ENCODE measurements at places on chromosomes 5 and 9. TPM values are rescaled to one million over a fixed set of nuclear protein-coding genes. Genes with fewer than 3 reads are reported as not detected.

DNA sequence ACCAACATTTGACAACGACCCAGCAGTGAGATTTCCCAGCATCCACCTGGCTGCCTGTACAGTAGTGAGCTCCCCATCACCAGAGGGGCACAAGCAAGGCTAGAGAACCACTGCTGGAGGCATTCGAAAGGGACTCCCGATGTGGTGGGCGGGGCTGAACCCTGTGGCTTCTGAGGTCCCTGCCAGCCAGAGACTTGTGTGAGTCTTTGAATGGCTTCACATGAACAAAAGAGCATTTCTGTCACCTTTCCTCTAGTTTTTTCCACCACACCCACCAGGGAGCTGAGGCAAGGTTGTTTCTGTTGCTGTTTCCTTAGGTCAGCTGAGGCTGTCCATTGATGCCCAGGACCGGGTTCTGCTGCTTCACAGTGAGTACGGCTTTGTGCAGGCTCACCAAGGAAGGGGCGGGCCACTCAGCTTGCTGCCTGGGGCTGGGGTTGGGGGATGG lies 15.7 kb downstream of the RGS3 start:
- no peak for DNase-seq
- H3K4me3 ChIP-seq = no peak overlapping the region
- H3K4me1 ChIP-seq = peaks cover 4% of the 10 kb centered on the region
- no peaks in the 10 kb centered on the region for H3K36me3 ChIP-seq

CCDC152 gene
- total RNA-seq = not detected

DNA sequence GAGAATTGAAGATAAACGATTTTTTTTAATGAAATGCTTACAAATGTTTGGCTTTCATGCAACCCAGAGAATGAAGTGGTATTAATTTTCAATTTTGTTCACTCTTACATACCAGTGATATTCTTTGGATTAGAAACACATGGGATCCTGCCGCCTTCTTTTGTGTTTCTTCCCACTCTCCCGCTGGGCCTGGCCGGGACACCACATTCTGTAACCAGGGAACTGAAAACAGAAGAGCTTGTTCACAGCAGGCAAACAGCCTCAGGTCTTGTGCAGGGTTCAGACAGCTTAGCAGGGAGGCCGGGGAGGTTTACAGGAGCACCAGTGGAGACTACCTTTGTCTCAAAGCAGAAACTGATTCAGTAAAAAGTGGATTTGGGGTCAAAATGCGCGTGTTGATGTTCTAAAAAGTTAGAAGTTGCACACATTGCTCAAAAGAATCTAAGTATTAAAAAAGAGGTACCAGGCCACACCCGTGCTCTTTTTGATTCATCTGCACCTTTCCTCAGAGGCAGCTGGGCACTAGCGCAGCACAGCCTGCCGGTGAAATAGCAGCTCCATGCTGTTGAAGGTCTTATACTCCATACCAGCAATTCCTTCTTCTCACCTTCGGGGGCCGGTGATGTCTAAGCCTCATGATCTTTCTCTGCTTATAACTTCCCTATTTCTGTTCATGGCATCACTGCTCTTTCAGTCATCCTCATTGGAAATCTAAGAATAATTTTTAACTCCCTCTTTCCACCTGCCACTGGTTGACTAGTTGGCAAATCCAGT lies 67.1 kb downstream of the GRAMD2B start:
- no peak overlapping the region for H3K4me3 ChIP-seq
- no peaks in the 10 kb centered on the region for H3K27me3 ChIP-seq
- no peak for DNase-seq
- peaks cover 26% of the 10 kb centered on the region for H3K4me1 ChIP-seq
- H3K36me3 ChIP-seq = peaks cover 51% of the 10 kb centered on the region

- peaks cover 46% of the 10 kb centered on the region for H3K4me1 ChIP-seq
- H3K4me3 ChIP-seq = no peak overlapping the region
- no peak for DNase-seq
- H3K36me3 ChIP-seq = no peaks in the 10 kb centered on the region
- no peaks in the 10 kb centered on the region for H3K27me3 ChIP-seq
These were observed 100.3 kb downstream of the GCNT1 start for GRCh38 chr9:76559286-76559685.

MLANA gene
- not detected for total RNA-seq

DNA sequence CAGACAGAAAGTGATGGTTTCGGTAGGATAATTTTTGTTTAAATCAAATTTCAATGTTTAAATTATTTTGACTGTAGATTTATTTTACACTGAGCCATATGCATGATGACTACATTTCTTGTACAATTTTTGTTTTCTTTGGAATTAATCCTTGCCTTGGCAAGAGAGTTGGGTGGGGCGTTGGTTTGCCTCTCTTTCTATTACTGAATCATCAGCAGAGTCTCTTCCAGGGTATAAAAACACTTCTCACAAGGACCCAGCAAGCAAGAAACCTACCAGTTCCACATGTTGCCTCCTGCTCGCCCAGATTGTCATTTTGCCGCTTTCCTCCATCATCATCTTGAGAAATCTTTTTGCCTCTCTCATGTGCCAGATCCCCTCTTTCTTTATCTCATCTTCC lies 455.0 kb upstream of the DMAC1 start:
- DNase-seq = no peak
- H3K36me3 ChIP-seq = no peaks in the 10 kb centered on the region
- no peaks in the 10 kb centered on the region for H3K27me3 ChIP-seq
- H3K27ac ChIP-seq = no peak overlapping the region
- no peak overlapping the region for H3K4me3 ChIP-seq
